Activated naive CD8-positive, alpha-beta T cell treated with anti-CD3 and anti-CD28 coated beads, Interleukin-2, amount 50 U/mL, for 16 hours (primary cell): ENCODE measurements at places on chromosomes 7 and 10.

GRCh38 chr7:158302274-158303070 is 285.2 kb downstream of the PTPRN2 start:
- DNase-seq, result no peak

DNA sequence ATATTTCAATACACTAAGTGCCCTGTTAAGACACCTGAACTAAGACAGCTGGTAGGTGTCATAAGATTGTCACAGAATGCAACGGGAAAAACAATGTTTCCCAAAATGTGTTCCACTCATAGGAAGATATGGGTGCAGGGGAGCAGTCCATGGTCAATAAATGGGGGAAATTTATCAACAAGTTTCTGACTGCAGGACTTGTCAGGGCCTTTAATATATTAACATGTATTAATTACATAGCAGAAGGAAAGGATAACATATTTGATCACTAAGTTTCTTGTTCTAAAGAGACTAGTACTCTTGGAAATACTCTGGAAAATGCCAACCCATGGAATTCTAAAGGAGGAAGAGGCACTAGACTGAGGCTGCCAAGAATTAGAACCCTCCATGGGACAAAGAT is 6.7 kb downstream of the RBP3 start:
- no peak for DNase-seq

DNA sequence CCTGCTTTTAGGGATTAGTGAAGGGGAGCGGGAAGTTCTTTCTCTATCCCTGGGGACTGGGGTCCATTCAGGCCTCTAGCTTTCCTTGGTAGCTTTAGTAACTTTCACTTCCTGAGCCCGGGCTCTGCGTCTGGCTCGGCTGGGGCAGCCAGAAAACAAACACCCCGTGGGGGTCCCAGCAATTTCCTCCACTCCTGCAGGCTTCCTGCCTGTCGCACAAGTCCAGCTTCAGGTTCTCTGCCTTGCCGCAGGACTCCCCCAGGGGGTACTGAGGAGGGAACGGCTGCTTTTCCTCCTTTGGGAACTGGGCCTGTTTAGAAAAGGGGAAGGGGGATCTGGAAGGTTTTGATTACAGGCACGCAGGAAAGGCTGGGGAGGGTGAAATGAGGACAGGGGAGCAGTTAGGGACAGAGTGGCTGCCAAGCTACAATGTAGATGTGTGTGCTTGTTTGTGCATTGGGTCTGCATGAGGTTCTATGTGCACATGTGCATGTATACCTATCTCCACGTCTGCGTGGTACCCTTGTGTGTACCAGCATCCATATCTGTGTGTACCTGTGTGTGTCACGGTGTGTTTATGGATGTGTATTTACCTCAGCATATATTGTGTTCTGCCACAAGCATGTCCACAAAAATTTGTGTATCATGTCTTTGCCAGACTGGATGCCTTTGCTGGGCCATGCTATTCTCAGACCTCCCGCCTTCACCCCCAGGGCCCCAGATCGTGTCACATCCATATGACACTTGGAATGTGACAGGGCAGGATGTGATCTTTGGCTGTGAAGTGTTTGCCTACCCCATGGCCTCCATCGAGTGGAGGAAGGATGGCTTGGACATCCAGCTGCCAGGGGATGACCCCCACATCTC is 2.0 kb downstream of the KAZALD1 start:
- no peak for DNase-seq

- no peak for DNase-seq
Measured at GRCh38 chr10:30722956-30723620, 93.5 kb upstream of the LYZL2 start.

DNA sequence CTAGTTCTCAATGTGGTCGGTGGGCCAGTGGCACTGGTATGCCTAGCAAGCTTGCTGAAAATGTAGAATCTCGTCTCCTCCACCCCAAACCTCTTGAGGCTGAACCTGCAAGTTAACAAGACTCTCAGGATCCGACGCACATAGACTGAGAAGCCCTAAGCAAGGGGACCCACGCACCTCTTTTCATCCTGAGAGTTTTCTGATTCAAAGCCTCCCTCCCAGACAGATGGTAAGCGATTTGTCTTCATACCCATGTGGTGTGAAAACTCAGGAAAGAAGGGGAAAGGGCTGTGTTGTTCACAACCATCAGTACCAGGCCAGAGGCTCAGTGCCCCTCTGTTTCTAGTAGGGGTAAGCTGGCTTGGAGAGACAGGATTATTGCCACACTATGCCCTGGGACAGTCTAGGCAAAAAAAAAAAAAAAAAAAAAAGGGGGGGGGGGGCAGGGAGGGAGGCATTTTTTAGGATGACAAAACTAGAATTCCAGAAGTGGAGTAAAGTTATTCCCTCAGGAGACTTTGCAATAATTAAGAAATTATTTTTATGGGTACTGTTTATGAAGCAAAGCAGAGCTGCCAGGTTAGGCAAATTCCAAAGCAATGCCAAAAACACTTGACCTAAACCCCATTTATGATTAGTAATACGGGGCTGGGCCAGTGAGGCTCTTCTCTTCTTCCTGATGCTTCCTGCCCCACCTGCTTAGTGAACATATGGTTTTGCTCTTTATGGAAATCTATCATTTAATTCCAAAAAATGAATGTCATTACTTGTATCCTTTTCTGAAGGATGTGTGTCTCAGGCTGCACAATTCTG is 117.6 kb upstream of the PDLIM1 start:
- no peak for DNase-seq

DNA sequence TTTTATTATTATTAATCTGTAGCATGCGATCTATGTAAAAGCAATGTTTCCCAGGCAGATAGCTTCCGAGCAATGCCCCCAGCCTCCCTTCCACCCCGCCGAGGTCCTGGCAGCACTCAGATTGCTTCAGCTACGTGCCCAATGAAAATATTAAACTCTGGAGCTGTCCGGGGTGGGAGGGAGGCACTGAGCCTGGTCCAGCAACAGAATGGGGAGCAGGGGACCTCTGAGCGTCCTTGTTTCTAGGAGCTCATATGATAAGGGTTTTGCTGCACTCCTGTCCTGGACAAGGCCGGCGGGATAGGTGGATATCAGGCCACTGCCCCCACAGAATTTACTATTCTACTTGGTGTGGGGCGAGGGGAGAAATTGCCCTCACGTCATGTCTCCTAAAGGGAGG is 44.5 kb upstream of the CDK1 start:
- DNase-seq, result no peak

DNA sequence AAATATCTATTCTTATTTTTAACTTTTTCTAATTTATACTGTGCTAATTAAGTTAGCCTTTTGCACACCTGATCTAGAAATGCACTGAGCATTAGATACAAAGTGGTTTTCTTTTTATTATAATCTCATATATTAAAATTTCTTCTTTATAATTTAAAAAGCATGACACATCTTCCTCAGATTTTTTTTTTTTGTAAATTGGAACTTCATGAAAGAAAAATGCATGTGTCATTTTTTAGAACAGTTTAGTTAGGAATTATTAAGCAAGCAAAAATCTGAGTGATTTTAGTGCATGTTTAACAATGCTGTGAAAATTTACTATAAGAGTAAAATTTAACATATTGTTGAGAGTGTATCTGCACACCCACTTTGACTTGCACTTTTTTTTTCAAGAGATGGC is 367.9 kb downstream of the TFEC start:
- DNase-seq, result no peak

DNA sequence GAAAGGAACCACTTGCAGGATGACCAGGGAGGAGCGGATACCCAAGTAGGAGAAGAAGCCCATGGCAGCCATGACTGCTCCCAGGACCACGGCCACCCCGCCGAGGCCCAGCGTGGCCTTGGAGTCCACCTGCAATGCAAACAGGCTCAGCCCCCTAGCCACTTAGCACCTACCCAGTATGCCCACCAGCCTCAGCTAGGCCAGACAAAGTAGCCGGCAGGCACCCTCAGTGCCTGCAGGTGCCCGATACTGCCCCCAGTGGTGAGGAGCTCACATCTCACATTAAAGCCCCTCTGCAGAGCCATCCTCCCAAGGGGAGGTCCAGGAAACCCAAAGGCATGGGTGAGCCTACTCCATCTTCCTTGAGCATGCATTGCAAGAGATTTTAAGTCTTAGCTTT is 6.6 kb downstream of the NPC1L1 start:
- DNase-seq, result no peak

GRCh38 chr10:24822590-24822989 is 98.9 kb upstream of the ARHGAP21 start:
- DNase-seq, result no peak

DNA sequence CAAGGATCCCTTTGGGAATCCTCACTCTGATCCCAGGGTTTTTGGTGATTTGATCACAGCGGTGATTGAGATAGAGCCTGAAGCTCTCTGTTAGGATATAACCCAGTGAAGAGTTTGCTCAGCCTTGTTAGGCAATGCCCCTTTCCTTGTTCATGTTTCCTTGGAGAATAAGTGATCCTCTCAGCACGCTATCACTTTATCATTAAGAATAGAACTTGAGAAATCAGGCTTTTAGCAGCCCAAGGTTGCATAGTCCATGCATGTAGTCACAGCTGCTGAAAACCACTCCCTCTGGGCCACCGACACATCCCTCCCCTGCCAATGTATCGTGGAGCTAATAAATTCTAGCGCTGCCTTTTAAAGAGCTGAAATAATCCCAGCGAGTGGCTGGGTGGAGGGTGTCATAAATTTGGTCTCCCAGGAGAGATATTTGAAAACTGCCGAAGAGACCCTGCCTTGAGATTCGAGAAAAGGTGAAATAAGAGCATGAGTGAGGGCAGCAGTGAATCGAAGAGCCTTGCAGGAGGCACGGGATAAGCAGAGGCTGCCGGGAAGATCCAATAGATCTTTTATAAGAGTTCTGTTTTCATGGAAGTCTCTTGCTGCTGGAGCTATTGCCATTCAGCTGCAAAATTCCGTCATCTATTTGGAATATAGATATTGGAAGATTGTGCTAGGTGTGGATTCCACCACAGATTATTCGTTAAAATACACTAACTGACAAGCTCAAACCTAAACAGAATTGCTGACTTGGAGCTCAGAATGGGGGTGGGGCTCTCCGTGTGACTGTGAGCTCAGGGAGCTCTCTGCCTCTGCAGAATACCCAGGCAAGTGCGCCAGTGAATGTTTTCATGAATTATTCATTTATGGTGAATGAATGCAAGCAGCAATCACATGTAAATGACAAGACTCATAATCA is 249.8 kb downstream of the TRIL start:
- no peak for DNase-seq

GRCh38 chr10:1132584-1132983 is 76.4 kb downstream of the WDR37 start:
- DNase-seq, result no peak

DNA sequence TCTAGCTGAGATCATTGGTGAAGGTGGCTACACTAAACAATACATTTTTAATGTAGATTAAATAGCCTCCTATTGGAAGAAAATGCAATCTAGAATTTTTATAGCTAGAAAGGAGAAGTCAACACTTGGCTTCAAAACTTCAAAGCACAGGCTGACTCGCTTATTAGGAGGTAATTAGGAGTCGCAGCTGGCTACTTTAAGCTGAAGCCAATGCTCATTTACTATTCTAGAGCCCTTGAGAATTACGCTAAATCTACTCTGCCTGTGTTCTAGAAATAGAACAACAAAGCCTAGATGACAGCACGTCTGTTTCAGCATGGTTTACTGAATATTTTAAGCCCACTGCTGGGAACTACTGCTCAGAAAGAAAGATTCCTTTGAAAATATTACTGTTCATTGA is 101.6 kb upstream of the EEPD1 start:
- no peak for DNase-seq

- no peak for DNase-seq
Measured at GRCh38 chr10:11125004-11125403, 107.3 kb downstream of the CELF2 start.

DNA sequence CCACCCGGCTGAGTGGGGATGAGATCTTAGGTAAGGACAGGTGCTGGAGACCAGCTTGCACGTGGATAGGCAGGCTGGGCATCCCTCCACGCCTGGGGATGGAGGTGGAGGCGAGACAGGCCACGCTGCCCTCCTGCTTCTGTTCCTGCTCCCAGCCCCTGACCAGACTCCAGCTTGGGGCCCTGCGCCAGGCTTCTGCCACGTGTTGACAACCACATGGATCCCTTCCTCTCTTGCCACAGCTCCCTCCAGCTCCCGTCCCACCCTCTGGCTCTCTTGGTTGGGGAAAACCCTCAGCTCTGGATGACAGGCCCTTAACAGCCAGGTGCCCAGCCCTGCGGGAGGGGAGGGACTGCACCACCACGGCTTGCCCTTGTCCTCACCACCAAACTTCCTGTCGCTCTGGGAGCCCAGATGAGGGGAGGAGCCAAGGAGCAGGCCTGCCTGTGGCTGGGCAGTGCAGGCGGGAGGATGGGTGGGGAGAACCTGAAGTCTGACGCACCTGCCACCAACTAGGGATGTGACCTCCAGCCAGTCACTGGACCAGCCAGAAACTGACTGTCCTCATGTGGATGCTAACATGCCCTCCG is 36.0 kb downstream of the KCNH2 start:
- no peak for DNase-seq
